ENCODE measurements at places on chromosomes 6 and 20. TPM values are rescaled to one million over a fixed set of nuclear protein-coding genes. Genes with fewer than 3 reads are reported as not detected.

GRCh38 chr6:135183002-135183531 lies 2.0 kb downstream of the MYB start:
- DNase-seq = no peak

GRCh38 chr6:48766349-48766748 lies 655.4 kb upstream of the PTCHD4 start:
- DNase-seq = no peak

DNA sequence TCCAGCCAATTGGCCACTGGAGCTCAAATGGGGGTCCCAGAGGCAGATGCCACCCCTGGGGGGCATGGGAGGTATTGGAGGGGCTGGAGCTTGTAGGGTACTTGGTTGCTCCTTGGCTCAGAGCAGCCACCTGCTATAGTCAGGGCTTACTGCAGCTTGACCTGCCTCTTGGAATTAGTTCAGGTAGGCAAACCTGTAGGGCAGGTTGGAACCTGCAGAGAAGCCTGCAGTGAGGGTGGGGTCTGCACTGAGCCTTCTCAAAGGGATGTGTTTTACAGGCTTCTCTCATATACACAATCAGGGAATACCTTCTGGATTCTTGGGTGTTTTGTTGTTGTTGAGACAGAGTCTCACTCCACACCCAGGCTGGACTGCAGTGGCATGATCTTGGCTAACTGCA lies 94.2 kb upstream of the MYL9 start:
- no peak for DNase-seq

- peak; percentile 79 for DNase-seq
Observed at GRCh38 chr20:46022411-46023147, 6.4 kb upstream of the SLC12A5 start.

The IL17F gene
- not detected for total RNA-seq

The CEP162 gene
- total RNA-seq = 12.3 TPM

All from dorsolateral prefrontal cortex (tissue), 122 donors.